ENCODE measurements at places on chromosomes 16 and 17.
A peak's percentile ranks its signal among the peaks of the same experiment; 100 is the strongest.

DNA sequence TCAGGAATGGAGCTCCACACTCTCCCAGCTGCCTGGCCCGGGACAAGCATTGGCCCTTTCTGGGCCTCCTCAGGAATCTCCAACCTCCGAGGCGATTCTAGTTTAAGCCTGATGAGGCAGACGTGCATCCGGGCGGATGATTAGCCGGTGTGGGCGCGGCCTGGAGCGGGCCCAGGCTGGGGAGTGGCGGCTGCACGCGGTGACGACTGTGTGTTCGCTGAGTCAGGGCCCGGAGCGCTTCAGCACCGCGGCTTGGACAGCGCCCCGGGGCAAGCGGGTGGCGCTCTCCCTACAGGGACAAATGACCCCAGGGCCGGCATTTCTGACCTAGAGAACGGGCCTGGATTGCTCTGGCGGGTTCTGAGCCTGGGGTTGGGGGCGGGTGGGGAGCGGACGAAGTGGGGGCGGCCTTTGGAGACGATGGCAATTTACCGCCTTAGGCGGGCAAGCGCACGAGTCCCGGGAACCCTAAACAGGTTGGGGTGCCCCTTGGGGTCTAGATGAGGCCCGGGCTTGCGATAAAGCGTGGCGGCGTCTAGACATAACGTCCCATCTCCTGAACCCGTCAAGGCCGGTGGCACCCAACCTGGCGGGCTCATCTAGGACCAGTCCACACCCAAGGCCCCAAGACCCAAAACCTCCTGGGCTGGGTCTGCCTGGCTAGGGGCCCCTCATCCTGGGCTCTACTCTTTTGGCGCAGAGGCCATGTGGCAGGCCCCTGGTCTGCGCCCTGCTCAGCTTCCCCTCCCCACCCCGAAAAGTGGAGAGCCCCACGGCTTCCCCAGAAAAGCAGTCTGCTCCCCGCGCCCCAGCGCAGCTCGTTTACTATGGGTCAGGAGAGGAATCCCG, 22.3 kb upstream of the ZNHIT3 start:
- peak; percentile 58 for DNase-seq

DNA sequence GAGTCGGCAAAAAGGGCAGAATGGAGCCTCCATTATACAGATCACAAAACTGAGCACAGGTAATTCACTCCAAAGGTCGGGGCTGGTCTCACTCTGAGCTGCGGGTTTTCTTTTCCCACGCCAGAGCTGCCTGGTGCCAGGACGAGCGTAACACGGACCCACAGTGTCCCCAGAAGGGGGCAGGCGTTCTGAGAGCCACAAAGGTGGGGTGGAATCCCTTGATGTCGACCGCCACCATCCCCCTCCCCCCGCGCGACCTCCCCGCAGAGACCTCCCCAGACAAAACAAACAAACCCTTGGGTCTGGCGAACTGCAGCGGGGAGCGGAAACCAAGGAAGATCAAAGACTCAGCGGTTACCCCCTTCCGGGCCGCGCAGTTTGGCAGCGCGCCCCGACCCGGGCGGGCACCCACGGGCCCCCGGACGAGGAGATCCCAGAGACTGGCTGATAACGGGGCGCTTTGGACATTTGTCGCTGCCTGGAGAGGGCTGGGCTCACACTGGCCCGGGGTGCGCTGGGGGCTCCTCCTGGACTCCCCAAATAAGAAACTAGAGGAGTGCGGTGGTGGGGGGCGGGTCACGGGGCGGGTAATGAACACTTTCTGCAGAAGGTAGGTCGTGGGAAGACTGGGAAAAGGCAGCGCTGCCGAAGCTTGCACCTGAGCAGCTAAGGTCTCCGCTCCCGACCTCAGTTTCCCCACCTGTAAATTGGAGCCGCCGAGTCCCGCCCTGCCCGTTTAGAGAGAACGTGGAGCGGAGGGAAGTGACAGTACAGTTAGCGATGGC, 664 bp upstream of the NKD1 start:
- DNase-seq, result peak; percentile 58

GRCh38 chr17:63133491-63133890, 167.5 kb downstream of the TANC2 start:
- no peak for DNase-seq

- DNase-seq, result no peak
These were observed 1691.4 kb downstream of the TP53TG3F start for GRCh38 chr16:35150805-35151312.

- peak; percentile 93 for DNase-seq
These were observed 22.4 kb upstream of the EIF1 start for GRCh38 chr17:41666237-41666641.

DNA sequence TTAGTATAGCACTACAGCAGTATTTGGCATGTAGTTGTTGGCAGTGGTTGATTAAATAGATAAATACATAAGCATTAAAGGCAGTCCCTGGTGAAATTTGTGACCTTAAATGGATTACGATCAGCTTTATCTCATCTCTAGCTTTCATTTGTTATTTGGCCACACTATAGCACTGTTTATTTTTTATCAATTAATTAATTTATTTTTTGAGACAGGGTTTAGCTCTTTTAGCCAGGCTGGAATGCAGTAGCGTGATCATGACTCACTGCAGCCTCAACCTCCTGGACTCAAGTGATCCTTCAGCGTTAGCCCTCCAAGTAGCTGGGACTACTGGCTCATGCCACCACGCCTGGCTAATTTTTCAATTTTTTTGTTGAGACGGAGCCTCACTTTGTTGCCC, 18.7 kb upstream of the ARHGAP17 start:
- DNase-seq, result no peak

DNA sequence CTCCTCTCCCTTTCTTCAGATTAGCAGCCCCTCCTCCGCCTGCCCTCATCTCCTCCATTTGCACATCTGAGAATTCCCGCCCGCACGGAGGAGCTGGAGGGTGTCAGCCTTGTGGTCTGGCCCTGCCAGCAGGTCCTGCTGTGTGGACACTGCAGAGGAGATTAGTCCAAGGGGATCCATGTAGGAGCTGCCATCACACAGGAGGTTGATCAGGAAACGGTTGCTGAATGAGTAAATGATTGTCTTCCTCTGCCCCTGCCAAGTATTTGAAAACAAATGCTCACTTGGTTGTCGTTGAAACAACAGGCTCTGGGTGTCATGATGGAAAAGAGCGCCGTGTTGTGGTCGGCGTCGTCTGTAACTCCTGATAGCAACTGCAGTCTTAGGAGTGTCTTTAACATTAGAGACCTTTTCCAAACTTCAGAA, 63.8 kb upstream of the CHMP6 start:
- DNase-seq, result no peak

- DNase-seq, result peak; percentile 9
These were observed 47.8 kb upstream of the SCNN1B start for GRCh38 chr16:23254338-23254737.

DNA sequence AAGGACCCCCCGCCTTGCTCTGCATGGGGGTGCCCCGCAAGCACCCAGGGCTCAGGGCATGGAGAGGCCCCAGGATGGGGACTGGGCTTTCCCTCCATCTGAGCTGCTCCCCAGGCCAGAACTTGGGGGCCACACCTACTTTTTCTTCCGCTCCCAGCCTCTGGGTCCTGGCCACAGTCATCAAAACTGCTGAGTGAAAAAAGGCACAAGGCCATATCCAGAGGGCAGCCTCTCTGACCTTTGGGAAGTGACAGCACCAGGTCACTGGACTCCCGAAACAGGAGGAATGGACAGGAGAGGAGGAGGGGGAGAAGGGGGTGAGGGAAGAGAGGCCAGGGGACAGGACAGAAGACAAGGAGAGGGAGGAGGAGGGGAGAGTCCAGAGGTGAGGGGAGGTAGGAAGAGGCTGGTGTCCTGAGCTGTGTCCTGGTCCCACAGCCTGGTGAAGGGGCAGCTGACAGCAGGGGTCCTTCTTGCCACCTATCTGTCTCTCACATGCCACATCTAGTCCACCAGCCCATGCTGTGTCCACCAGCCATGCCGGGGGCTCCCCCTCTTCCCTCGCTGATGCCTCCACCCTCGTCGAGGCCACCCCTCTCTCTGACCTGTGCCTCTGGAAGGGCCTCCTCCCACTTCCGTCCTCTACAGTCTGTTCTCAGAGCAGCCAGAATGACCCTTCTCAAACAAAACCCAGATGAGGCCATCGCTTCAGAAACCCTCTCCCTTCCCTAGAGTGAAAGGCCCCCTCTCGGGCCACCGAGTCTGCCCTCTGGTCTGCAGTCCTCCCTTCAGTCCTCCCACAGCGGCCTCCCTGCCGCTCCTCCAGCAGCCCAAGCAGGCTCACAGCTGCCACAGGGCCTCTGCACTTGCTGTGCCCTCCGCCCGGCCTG, 73.9 kb upstream of the TOB1 start:
- DNase-seq, result no peak

GRCh38 chr17:64155751-64156544, 26.0 kb upstream of the ERN1 start:
- DNase-seq, result no peak

GRCh38 chr17:5249615-5250014, 15.0 kb upstream of the SCIMP start:
- DNase-seq, result peak; percentile 65

DNA sequence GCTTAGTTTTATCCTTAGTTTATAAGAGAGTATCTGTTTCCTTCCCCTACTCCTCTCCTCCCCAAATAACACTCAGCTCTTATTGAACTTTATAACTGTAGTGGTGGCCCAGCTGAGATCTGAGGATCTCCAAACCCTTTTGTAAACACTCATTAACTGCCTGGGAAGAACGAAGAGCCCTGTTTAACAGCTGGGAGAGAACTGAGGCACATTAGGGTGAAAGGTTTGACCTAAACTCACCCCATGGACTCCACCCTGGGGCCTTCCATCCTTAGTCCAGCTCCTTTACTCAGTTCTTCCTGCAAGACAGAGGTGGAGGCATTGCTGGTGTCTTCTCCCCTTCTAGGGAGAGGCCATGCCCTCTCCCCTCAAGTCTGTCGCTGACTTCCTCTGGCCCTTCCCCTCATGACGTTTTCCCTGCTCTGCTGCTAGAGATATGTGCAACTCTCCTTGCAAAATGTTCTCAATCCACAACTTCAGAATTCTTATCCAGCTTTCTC, 1.2 kb upstream of the RARA start:
- no peak for DNase-seq

DNA sequence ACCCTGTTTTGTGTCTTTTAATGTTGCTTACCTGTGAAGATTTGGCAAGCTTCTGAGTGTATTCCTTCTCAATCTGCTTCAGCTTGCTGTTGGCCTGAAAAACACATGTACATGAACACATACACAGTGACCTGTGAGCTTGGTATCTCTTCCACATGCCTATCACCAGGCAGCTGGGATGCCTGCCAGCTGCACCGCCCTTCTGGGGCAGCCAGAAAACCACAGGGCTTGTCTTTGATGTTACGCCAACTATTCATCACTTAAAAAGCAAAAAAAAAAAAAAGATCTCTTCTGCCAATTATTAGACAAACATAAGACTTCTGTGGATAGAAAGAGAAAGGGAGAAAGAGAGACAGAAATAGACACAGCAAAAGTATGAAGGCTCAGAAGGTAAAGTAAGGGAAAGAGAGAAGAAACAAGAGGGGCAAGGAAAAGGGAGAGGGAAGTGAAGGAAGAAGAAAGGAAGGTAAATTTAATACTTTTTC, 189.2 kb upstream of the AXIN2 start:
- DNase-seq, result peak; percentile 94

DNA sequence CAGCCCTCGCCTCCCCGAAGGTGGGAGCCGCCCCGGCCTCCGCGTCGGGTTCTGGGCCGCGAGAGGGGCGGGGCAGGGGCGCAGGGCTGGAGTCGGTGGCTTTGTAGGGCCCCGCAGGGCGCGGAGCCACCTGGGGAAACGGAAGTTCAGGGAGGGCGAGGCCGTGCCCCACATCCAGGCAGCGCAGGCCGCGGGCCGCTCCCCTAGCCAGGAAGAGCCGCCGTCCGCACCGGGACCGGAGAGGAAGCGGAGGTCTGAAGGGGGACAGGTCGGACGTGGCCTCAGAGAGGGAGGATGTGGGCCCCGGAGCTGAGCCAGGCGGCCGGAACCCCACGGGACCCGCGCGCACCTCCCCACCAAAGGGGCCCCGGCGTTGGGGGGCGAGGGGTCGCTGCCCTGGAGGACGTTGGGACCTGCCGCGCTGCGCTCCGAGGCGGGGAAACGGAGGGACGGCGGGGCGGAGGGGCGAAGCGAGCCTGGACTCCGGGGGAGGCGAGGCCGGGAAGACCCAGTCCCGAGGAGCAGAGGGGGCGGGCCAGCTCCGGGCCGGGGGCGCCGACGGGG, 482 bp upstream of the SLC16A3 start:
- DNase-seq, result no peak

- DNase-seq, result peak; percentile 49
These were observed 707 bp upstream of the CACNB1 start for GRCh38 chr17:39198186-39198566.

DNA sequence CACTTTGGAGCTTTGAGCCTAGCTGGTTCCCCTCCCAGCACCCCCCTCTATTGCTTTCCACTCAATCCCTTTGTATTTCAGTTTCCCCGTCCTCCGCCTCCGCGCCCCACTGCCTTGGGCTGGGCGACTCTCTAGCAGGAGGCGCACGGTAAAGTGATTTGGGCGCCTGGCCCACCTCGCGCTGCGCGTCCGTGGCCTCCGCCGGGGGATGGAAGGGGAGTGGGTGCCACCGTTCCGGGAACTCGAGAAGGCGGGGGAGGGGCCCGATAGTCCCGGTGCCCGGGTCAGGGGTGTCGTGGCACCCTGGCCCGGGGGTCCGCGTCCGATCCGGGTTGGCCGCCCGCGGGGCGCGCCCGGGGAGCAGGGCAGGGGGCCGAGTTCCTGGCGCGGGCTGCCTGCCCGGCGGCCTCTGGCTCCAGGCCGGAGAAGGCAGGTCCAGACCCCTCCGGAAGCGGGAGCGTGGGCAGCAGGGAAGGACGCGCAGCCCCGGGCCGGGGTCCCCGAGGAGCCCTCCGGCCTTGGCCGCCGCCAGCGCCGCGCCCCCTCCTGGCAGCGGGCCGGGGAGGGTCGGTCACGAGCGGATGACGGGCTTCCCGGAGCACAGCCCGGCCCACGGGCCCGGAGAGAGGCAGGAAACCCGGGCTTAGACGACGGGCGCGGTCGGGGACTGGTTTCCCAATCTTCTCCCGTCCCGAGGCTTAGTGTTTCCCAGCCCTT, 15.8 kb downstream of the MEOX1 start:
- DNase-seq, result no peak

- no peak for DNase-seq
These were observed 11.7 kb upstream of the TMIGD1 start for GRCh38 chr17:30345527-30346075.

GRCh38 chr16:74771656-74772315, 2.8 kb downstream of the FA2H start:
- no peak for DNase-seq

DNA sequence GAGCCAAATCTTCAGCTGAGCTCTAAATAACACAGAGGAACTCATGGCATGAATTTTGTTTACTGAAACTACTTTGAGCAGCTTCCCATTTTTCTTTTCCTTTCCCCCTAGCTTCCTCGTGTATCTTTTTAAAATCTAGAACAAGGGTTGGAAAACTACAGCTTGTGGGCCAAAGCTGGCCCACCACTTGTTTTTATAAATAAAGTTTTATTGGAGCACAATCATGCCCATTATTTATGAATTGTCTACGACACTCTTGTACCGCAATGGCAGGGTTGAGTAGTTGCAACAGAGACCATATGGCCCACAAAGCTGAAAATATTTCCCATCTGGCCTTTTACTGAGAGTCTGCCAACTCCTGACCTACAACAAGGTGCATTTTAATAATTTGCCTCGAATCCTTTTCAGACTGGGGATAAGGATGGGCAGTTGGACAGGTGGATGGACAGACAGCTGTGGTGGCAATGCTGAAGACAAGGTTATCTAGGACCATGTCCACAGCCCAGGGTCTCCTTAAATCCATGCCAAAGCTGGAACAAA, 87.7 kb downstream of the RMI2 start:
- DNase-seq, result peak; percentile 39

GRCh38 chr17:82794781-82795482, 43.1 kb downstream of the TBCD start:
- no peak for DNase-seq
